ENCODE measurements at places on chromosomes 3 and 15.
A peak's percentile ranks its signal among the peaks of the same experiment; 100 is the strongest.

GRCh38 chr3:139455206-139455605, 21.1 kb downstream of the RBP2 start:
- DNase-seq = peak; percentile 26

GRCh38 chr3:24254649-24255048, 240.0 kb downstream of the THRB start:
- DNase-seq = no peak

- DNase-seq = no peak
Measured at GRCh38 chr3:136437043-136437442, 186.9 kb downstream of the PCCB start.

DNA sequence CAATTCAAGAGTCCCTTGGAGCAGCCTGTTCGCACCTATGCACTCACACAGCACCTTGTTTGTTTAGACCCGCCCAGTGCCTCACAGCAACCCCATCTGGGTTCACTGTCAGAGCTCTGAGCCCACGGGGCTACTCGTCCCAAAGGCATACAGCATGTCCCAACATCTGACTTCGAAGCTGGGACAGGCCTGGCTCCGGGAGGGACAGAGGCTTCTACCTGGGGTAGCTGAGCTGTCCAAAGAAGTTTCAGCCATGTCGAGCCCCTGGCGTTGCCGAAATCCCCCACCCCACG, 28.6 kb upstream of the CYP11A1 start:
- DNase-seq = no peak

DNA sequence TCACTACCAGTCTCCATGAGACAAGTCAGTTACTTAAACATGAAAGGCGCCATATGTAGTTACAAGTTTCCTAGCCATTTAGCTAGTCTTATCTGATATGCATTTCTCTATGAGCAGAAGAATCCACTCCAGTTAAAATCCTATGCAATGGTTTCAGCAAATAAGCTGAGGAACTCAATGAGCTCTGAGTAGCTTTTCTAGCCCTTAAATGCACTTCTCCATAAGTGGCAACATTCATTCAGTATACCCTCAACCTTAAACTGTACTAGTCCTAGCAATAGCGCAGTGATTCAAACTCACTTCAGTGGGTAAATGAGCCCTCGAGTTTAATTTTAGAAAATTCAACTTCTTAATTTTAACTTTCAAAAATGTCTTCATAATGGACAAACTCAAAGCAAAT, 7.7 kb downstream of the COMMD2 start:
- DNase-seq = no peak

DNA sequence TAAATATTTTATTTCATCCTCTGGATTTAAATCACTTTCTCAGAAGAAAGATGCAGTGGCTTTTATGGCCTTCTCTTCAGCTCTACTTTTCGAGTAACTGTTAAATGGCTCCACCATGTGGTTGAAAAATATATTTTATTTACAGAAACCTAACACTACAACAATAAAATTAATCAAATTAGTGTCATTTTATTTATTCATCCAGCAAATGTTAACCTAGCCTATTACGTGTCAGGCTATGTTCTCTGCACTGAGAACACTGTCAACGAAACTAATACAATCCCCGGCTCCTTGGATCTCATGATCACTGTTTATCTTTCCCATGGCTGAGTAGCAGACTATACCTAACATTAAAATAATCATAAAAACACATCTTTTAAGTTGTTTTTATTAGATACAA, 148.0 kb upstream of the OSTN start:
- peak; percentile 74 for DNase-seq

- DNase-seq = peak; percentile 11
Measured at GRCh38 chr3:37219266-37219665, 44.9 kb upstream of the LRRFIP2 start.

DNA sequence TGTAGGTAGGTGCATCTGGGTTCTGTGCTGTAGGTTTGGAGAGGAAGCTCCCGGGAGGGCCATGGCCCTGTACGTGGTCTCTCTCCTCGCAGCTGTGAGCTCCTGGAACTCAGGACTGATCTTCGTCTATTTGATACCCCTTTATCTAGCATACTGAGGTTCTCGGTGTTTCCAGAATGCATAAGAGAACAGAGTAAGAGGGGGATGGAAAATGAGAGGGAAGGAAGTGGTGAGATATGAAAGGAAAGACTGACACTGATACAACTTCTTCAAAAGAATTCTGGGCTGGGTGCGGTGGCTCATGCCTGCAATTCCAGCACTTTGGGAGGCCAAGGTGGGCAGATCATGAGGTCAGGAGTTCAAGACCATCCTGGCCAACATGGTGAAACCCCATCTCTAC, 90.7 kb downstream of the CHRD start:
- DNase-seq = no peak

DNA sequence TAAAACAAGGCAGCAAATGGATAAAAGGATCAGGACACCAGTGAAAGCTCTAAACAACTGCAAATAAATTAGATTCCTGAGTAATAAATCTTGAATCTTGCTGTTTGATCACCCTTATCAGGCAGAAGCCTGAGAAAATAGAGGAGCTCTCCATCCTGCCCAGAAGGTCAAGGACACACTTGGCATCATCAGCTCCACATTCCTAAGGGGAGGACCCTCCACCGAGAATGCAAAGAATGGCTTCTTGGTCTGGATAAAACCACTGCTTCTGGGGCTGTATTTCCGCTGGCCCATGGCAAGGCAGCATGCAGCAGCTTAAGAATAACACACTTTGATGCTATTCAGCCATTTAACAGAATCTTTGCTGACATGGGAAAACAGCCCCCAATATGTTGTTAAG, 108.9 kb upstream of the TSC22D2 start:
- no peak for DNase-seq

GRCh38 chr15:63973212-63974009, 72.9 kb downstream of the DAPK2 start:
- DNase-seq = no peak

- no peak for DNase-seq
Measured at GRCh38 chr3:59566481-59566975, 516.7 kb upstream of the CFAP20DC start.

GRCh38 chr3:138769616-138770015, 65.1 kb downstream of the PIK3CB start:
- DNase-seq = no peak

DNA sequence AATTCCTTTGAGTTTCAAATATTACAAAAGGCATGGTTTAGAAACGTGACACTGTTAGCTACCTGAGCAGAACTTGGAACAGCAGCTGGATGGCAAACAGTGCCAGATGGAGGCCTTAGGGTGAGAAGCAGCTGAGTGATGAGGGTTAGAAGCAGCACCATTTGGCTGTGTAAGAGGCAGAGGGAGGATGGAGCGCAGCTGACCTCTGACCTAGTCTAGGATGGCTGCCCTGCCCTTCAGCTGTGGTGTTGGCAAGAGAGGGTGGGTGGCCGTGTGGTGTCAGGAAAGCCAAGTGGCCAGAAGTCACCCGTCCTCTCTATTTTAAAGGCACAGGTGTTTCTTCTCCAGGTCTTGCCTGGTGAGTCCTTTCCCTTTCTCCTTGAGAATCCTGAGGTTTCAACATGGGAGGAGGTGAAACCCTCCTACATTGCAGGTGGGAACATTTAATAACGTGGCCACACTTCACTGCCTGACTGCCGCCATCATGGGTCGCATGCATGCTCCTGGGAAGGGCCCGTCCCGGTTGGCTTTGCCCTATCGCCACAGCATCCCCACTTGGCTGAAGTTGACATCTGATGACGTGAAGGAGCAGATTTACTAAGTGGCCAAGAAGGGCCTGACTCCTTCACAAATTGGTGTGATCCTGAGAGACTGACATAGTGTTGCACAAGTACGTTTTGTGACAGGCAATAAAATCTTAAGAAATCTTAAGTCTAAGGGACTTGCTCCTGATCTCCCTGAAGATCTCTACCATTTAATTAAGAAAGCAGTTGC, 17.6 kb downstream of the BCL2L10 start:
- DNase-seq = no peak

GRCh38 chr3:183313351-183313750, 60.3 kb downstream of the B3GNT5 start:
- no peak for DNase-seq

DNA sequence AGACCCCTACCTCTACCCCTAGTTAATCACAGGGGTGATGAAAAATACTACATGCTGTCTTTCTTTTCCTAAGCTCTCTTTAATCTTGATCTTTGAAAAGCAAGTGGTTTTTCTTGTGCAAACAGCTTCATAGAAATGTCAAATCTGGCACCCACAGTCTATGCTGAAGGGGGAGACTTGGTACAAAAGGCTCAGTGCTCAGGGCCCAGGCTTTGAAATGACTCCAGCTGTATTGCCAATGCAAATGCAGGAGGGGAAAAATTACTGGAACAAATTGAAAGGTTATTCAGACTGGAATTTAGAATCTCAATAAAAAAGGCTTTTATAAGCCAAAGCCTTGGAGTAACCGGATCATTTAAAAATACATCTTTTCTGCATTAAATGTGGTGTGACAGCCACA, 223.9 kb downstream of the LRTM1 start:
- DNase-seq = peak; percentile 69

DNA sequence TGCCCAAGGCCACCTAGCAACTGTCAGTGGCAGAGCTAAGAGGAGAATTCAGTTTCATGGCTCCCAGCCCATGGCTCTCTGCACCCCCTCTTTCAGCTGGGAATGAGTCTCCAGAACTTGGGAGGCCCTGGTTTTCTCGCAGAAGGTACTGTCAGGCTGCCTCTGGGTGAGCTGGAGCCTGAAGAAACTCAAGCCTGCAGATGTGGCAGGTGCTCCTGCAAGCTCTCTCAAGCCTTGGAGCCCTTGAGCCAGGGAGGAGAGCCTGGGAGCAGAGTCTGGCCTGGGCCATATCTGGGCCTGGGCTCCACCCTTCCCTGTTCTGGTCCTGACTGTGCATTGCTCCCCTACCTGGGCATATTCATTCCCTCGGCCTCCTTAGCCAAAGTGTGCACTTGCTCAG, 74.4 kb upstream of the TLE3 start:
- DNase-seq = no peak

DNA sequence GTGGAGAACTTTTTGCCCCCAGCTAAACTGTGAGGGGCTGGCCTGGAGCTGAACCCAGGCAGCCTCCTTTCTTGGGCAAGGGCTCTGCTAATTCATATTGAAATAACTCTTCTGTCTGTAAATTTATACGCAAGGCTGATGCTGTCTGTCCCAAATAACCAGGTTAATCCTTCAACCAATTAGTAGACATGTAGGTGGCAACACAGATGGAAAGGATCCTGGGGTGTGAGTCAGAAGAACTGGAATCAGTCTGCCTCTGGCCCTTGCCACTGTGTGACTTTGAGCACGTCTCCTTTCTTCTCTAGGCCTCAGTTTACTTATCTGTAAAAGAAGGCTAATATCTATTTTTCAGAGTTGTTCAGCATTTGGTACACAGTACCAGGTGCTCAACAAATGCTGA, 48.3 kb upstream of the IREB2 start:
- DNase-seq = no peak

DNA sequence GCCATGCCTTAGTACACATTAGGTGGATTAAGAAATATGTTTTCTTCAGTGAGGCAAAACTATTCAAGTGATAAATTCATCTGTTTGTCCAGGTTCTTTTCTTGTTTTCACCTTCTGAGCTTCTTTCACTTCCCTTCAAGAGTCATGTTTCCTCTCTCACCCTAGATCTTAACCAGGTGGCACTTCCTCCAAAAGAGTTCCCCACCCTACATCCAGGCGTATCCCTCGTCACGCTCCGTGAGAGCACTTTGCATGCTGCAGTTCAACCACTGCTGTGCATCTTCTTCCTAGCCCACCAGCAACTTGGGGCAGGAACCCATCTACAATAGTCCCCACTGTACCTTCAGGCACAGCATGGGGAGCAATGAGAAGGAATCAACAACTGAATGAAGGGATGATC, 28.9 kb downstream of the OSBPL10 start:
- DNase-seq = no peak

DNA sequence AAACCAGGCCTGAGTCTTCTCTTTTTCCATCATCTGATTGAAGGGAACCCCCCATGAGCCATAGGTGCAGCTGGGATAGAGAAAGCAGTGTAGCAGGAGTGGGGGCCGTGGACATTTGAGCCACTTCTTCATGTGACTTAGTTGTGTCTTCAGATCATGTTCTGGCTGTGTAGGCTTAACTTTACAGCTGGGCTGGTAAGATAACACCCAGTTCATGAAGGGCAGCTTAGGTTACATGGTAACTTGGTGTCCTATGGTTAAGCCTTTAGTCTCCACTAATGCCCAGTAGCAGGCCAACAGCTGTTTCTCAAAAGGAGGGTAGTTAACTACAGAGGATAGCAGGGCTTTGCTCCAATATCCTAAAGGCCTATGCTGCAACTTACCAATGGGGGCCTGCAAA, 11.4 kb upstream of the SNRPN start:
- DNase-seq = no peak

- DNase-seq = no peak
Measured at GRCh38 chr3:147099076-147099475, 307.3 kb downstream of the ZIC4 start.

- DNase-seq = no peak
Measured at GRCh38 chr3:162353414-162353813, 856.8 kb downstream of the OTOL1 start.

DNA sequence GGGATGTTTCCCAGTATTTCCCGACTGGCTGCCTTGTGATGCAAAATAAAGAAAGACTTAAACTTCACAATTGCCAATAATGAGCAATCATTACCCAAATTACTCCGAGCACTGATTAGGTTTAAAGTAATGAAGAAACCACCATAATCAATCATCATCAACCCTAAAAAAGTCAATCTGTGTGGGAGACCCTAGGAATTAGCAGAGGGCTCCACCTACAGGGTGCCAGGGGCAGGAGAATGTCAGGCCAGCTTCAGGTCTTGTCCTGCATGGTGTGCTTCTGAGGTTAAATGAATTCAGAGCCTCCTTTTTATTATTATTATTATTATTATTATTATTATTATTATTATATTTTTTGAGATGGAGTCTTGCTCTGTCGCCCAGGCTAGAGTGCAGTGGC, 478.0 kb upstream of the ARRDC4 start:
- DNase-seq = no peak

- DNase-seq = no peak
Measured at GRCh38 chr15:78239811-78240210, 5.4 kb upstream of the ACSBG1 start.

DNA sequence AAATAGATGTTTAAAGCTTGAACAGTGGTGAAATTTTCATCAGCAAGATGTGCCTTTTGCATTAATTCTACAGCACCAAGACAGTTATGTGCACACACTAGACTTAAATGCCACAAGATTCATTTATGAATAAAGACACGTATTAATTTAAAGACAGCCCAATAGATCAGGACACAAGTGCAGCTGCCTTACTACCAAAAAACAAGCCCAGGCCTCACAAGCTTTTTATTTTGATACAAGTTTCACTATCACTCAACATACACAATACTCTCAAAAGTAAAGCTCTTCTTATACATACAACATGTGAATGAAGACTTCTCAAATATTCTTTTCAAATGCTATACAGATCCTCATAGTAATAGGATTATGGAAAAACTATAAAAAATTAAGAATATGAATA, 2.4 kb downstream of the ACAP2 start:
- DNase-seq = no peak

DNA sequence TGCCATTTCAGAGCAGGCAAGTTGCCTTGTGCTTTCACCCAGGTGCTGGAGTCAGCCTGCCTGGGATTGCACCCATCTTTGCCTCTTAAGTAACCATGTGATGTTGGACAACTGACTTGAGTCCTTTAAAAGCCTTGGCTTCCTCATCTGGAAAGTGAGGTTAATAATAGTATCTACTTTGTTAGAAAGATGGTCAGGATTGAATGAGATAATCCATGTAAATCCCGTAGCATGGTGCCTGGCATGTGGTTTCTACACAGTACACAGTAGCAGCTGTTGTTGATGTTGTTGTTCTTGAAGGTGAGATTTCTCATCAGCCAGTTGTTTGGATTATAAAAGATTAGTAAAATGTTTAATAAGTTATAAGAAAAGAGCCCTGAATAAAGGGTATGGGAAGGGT, 48.8 kb downstream of the PSMD6 start:
- no peak for DNase-seq

GRCh38 chr3:85185495-85185894, 226.7 kb downstream of the CADM2 start:
- DNase-seq = no peak
